Occipital lobe (tissue), 3 donors: ENCODE measurements at places on chromosomes 3 and 15.

DNA sequence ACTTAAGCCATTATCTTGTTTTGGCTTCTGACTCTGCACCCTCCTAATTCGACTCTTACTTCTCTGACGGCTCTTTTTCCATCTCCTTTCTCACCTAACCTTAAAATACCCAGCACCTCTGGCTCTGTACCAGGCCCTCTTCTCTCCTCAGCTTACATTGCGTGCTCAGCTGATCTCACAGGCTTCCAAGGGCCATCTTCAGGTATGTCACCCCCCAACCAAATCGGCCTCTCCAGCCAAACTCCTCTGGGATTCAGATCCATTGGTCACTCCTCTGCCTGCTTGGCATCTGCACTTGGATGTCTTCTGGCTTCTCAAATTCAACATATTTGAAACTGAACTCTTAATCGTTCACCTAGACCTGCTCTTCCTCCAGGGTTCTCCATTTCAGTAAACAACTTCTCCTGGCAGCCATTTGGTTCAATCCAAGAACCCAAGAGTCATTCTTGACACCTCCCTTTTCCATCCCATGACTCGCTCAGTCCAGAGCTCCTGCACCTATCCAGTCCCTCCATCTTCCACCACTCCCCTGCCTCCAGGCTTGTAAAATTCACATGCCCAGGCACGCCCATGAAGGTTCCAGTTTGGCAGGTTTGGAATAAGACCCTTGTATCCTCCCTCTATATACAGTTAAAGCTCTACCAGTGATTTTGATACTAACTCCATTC is 35.2 kb upstream of the SLC41A3 start:
- DNase-seq, result no peak

GRCh38 chr15:63301088-63301487 is 23.7 kb downstream of the APH1B start:
- no peak for DNase-seq

DNA sequence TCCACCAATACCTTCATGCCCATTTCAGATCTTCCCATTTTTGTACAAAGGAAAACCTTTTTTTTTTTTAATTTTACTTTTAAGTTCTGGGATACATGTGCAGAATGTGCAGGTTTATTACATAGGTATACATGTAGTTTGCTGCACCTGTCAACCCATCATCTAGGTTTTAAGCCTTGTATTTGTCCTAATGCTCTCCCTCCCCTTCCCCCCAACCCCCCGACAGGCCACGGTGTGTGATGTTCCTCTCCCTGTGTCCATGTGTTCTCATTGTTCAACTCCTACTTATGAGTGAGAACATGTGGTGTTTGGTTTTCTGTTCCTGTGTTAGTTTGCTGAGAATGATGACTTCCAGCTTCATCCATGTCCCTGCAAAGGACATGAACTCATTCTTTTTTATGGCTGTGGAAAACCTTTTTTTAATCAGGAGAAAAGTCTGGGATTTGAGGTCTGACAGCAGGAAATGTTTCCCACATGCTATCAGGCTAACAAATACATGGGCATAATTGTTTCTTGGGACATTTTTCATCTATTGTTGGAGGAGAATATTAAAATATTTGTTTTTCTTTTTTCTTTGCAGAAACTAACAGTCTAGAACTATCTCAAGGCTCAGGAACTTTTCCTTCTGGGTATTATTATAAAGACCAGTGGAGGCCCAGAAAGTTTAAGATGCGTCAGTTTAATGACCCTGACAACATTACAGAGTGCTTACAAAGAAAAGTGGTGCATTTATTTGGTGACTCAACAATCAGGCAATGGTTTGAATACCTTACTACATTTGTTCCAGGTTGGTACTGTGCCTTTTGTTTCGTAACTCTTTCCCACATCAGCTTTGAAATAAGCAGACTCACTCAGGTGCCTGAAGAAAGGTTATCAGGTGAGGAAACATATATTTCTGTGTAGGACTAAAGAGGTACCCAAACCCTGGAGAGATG is 32.8 kb upstream of the NFKBIZ start:
- DNase-seq, result no peak

- no peak for DNase-seq
Observed at GRCh38 chr3:129555616-129556357, 12.8 kb downstream of the H1-8 start.

DNA sequence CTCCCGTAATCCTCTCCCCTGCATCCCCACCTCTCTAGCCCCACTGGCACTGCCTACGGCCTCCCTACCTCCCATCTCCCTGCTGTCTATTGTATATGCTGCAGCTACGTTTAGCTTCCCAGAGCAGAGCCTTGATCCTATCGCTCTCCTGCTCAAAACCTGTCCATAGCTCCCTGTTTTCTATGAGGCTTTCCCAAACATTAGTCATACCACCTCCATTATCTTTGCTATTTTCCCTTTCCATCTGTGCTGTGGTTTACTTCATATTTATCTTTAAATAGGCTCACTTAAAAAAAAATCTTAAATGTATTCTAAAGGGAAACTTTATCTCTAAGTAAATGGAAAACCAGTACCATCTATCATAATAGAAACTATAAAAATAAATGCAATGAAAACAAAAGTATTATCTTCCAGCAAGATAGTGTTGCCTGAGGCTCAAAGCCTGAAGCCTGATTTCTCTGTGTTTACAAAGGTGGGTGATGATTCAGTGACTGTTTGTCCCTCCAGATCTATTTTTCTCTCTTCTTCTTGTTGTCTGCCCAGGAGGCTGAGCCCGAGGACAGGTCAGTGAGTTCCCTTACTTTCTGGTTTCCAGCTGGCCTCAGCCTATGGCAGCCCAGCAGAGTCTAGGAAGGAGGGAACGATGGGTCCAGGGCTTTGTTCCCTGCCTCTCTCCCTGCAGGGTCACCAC is 397.1 kb upstream of the CFAP20DC start:
- DNase-seq, result no peak

- DNase-seq, result peak; percentile 66
Observed at GRCh38 chr15:63487076-63487757, 17.2 kb upstream of the USP3 start.

- no peak for DNase-seq
Observed at GRCh38 chr3:31709005-31709404, 176.3 kb downstream of the STT3B start.

DNA sequence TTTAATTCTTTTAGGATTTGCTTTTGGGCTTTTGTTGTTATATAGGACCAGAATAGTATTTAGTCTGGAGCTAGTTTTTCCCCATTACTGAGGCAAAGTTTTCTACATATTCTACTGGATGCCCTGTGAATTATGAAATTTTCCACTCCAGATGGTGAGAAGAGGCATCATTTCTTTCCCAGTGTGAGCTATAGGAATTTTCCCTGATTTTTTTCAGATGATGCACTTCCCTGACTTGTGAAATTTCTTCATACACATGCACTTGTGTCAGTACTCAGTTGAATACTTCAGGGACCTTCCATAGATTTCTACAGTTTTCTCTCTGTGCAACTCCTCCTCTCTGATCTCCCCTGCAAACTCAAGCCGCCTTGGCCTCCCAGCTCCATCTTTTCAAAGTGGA is 73.7 kb upstream of the SLCO2A1 start:
- no peak for DNase-seq

DNA sequence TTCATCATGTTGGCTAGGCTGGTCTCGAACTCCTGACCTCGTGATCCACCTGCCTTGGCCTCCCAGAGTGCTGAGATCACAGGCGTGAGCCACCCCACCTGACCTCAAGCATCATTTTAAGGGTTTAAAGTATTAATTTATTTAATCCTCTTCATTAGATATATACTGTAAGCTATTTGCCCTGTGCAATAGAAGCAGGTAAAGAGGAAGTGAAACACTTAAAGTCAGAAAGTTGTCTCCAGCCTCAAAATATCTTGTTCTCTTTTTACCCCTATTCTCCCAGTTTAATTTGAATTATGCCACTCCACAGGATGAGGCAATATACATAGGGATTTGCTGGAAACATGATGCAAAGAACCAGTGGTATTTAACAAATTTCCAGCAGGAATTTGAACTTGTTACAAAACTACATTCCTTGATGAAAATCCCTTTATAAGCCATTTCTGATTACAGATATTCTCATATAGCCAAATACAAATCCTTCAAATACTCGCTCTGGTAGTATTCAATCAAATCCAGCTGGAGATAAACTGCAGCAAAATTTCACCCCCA is 2.0 kb downstream of the NDUFB5 start:
- no peak for DNase-seq

- no peak for DNase-seq
Observed at GRCh38 chr3:126512026-126512425, 5.5 kb downstream of the UROC1 start.

DNA sequence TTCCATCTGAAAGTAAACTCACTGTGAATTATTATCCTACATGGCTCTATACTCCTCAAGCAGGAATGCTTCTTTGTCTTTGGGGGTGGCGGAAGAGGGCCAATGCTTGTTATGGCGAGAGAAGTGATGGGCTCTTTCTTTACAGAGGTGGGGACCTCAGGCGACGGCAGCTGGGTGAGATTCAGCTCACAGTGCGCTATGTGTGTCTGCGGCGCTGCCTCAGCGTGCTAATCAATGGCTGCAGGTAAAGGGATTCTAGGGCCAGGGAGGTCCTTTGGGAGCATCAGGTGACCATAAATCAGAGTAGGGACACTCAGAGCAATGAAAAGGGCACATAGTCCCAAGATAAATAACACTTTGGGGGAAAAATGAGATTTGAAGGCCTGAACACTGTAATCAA is 39.0 kb downstream of the ESYT3 start:
- DNase-seq, result no peak

GRCh38 chr15:68207176-68207935 is 2.2 kb upstream of the CALML4 start:
- DNase-seq, result no peak

GRCh38 chr3:156579427-156579851 is 24.5 kb upstream of the SSR3 start:
- DNase-seq, result no peak
